Cerebellar cortex (tissue), 1 donor: ENCODE measurements at places on chromosomes 3 and 15.

GRCh38 chr3:150412561-150413231 lies 4.6 kb downstream of the TSC22D2 start:
- DNase-seq: peak; percentile 29

- DNase-seq: no peak
These were observed 91.0 kb upstream of the CHMP2B start for GRCh38 chr3:87136066-87136596.

GRCh38 chr15:47944637-47945288 lies 176.0 kb upstream of the SLC24A5 start:
- no peak for DNase-seq

DNA sequence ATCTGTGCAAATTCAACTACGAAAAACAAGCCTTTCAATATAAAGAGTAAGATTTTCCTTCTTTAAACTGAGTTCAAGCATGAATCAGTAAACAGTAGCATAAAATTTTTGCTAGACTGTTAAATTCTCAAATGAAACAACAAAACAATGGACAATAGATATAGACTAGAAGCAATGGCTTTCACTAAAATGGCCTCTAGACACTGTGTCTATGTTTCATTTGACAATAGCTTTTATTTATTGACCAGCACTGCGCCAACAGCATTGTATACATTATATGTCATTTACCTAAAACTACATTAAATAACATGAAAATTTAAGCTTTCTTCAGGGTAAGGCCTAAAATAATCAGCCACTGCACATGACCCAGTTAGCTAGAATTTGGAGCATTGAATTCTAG lies 148.5 kb downstream of the DUT start:
- DNase-seq: no peak

DNA sequence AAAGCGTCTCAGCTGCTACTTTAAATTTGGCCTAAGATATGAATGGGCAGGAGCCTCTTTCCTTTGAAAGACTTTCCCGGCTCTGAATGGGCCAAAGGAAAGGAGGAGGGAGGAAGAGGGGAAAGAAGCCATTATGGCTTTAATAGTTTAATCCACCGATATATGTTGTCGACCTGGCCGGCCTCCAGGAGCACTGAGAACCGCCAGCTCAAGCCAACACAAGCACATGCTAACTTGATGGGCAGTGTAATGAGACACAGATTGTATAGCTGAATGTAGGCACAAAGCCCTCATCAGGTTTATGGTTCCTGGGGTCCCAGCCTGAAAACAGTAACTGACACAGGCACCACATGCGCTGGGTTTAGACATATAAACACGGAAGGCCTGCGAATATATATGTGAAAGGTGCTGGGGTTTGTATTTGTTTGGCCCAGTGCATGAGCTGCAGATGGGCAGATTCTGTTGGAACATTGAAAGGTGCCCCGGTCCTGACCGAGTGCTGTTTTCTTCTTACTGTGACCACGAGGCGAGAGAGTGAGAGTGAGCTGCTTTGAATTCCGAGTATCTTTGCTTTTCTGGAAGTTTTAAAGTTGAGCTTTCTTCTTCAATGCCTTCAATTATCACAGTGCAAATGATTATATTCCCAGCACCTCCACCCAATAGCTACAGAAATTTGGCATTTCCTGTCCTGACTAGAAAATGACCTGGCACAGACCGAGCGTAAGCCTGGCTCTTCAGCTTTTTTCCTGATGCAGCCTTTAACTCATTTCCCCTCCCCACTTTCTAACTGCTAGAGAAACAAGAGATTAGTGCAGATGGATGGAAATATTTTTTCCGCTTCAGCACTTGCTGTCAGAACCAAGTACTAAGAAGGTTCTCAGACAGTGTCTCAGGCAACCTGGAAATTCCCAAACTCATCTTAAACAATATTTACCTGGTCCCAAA lies 267.3 kb downstream of the RORA start:
- DNase-seq: peak; percentile 58

DNA sequence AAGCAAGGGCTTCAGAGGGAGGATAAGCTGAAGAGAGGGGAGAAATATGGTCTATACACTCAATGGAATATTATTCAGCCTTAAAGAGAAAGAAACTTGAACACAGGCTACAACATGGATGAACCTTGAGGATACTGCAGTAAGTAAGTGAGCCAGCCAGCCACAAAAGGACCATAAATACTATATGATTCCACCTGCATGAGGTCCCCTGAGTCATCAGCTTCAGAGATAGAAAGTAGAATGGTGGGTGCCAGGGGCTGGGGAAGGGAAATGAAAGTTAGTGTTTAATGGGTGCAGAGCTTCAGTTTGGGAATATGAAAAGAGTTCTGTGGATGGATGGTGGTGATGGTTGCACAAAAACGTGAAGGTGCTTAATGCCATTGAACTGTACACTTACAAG lies 68.4 kb upstream of the SEC13 start:
- no peak for DNase-seq

- no peak for DNase-seq
These were observed 145.4 kb upstream of the GOLIM4 start for GRCh38 chr3:168241156-168241555.

GRCh38 chr3:87320756-87321626 lies 44.6 kb upstream of the POU1F1 start:
- no peak for DNase-seq

DNA sequence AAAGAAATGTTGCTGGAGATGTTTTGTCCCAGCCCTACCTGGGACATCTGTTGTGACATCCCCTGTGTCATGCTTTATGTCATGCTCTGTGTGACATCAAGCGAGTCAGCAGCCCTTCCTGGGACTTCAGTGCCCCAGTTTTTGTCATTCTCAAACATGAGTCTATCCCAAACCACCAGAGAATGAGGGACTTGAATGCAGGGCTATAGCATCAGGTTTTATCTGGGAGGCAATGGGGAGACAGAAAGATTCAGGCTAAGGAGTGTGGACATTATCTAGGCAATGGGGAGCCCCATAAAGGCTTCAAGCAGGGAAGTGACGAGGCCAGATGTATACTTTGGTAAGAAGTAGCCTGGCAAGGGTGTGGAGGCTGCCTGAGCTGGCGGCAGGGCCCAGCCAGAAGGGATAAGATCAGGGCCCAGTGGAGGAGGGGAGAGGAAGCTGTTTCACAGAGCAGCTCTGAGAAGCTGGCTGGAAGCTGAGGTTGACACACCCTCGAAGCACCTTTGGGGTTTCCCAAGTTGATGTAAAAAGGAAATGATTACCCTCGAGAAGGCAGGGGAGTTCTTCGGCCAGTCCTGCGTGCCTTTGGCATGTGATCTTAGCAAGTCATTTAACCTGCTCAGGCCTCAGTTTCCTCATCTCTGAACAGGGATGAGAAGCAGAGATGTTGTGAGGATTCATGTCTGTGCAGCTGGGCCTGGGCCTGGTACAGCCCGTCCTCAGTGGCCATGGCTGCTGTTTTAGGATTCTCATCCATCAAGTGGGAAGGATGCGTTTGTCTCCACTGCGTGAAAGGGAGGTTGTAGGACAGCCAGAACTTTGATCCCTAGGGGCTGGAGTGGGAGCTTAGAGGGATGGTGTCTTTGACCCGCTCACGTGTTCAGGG lies 34.3 kb downstream of the IRAK2 start:
- no peak for DNase-seq

- no peak for DNase-seq
These were observed 297.3 kb upstream of the THBS1 start for GRCh38 chr15:39283531-39283930.

- DNase-seq: no peak
These were observed 149.9 kb upstream of the NR2E3 start for GRCh38 chr15:71660501-71660900.

- DNase-seq: no peak
These were observed 18.3 kb downstream of the STIMATE start for GRCh38 chr3:52879090-52879489.

- DNase-seq: no peak
These were observed 95.7 kb upstream of the ALDH1A3 start for GRCh38 chr15:100783760-100784492.

GRCh38 chr15:77599899-77600298 lies 32.8 kb downstream of the LINGO1 start:
- DNase-seq: peak; percentile 84

DNA sequence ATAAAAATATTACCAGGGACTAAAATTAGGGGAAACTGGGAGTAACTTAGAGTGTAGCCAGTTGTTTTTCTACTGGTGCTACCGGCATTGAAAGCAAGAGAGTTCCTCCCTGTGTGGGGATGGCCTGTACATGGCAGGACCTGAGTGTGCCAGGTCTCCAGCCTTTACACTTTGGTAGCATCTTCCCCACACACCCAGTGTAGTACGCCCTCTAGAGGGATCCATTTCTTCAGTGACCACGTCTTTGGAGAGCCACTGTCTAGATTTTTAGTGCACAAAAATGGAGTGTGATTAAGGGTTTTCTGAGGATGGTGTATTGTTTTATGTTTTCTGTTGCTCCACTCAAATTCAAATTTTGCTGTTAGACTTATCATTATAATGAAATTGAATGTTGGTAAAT lies 507.0 kb upstream of the TPRG1 start:
- DNase-seq: peak; percentile 16

DNA sequence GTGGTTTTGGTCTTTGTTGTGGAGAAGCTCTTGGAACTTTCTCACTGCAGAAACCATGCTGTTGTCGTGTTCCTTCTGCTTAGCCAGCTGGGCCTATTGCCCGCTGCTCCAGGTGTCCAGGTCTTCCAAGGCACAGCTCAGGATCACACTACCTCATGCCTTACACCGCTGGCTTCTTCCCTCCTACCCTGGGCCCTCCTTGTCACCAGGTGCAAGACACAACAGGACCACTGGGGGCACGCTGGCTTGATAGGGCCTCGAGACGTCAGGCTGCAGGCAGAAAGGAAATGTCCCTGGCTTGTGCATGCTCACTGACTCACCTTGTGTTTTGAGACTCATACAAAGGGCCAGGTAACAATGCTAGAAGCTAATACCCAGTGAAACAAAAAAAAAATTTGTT lies 32.3 kb downstream of the PAQR9 start:
- no peak for DNase-seq

GRCh38 chr15:58889363-58889762 lies 44.1 kb downstream of the SLTM start:
- DNase-seq: no peak

- no peak for DNase-seq
These were observed 661.2 kb upstream of the NR2F2 start for GRCh38 chr15:95669146-95669922.

- DNase-seq: no peak
These were observed 56.2 kb upstream of the HES1 start for GRCh38 chr3:194079702-194080172.

GRCh38 chr15:101477851-101478362 lies 11.6 kb downstream of the PCSK6 start:
- DNase-seq: no peak

DNA sequence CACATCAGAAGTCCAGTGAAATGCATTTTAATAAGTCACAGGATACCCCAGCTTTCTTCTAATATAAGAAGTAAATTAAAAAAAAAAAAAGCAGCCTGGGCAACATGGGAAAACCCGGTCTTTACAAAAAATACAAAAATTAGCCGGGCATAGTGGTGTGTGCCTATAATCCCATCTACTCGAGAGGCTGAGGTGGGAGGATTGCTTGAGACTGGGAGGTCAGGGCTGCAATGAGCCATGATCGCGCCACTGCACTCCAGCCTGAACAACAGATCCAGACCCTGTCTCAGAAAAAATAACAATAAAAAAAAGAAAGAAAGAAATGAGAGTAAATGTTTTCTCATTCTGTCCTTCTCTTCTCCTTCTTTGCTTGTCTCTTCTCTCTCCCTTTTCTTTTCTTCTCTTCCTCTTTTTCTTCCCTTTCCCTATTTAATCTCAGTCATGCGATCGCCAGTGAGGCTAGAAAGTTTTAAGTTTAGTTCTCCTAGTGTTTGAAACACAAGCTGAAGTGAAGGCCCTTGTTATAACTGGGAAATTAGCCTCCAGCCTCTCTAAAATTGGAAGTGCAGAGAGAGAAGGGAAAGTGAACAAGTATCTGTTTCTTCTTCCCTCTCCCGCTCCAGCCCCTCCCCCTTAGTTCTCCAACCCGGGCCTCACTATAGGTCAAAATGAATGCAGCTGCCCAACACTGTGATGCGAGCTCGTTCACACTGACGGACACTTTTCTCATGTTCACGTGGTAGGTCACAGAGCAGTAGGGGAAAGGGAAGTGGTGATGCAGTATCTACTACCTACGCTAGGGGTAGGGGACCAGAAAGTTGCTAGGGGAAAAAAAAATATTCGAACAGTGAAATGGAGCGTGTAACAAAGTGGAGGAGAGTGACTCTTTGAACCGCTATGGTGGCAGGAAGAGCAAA lies 23.5 kb upstream of the TSC22D2 start:
- peak; percentile 32 for DNase-seq

- peak; percentile 92 for DNase-seq
These were observed 29.8 kb downstream of the IRAK2 start for GRCh38 chr3:10194328-10195071.

GRCh38 chr3:85210540-85210939 lies 251.8 kb downstream of the CADM2 start:
- DNase-seq: no peak

DNA sequence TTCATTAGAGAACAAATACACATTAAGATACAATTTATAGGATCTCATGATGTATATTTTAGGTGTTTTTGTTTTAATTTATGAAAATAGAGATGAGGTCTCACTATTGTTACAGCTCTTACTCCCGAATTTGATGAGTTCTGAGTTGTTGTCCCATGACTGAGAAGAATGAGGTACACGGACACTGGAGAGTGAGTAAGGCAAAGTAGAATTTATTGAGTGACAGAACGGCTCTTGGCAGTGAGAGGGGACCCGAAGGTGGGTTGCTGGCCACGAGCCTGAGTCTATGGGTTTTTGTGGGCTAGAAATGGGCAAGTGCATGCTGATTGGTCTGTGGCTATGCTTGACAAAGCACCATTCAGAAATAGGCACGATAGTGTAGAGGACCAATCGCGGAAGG lies 3.1 kb upstream of the RNF168 start:
- no peak for DNase-seq

DNA sequence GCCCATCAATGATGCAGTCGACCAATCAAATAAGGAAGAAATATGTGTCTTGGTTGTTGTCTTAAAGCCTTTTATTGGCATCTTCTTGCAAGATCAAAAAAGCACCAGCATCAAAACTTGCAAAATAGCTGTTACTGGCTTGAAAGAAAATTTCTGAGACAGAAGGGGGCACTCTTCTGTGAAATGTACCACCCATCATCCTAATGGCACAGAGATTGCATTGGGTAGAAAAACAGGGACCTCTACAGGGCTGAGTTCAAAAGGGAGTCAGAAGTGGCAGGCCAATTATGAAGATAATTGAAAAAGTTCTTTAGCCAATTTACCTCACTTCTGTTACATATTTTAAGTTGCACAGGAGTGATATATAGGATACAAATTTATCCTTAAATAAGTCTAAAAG lies 122.3 kb upstream of the GPR149 start:
- peak; percentile 33 for DNase-seq

GRCh38 chr3:186787642-186788481 lies 4.5 kb downstream of the EIF4A2 start:
- no peak for DNase-seq

DNA sequence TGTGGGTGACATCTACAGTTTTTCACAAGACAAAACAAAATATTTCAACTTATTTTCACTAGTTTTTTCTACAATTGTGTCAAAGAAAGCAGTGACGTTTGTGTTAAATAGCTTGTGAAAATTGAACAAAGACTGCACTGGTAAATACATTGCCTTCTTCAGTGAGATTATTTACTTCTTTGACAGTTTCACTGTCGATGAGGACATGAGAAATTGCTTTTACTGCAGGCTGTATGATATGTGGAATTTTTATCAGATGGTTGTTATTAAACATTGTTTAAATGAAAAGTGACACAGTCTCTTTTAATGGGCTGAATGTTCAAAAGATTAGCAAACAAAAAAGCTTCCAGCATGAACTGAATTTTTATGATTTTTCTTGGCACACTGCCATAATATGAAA lies 773.9 kb upstream of the CADM2 start:
- DNase-seq: no peak

- no peak for DNase-seq
These were observed 49.5 kb downstream of the SMAD6 start for GRCh38 chr15:66751579-66751978.
